Activated T-cell treated with anti-CD3 and anti-CD28 coated beads, Interleukin-2, amount 50 U/mL, for 4 hours (primary cell): ENCODE measurements at places on chromosomes 12 and 14. TPM values are rescaled to one million over a fixed set of nuclear protein-coding genes. Genes with fewer than 3 reads are reported as not detected.

Gene SLC4A8
- total RNA-seq, result 1.1 TPM

Gene SERPINA9
- not detected for total RNA-seq

Gene DPPA3
- not detected for total RNA-seq

Gene TAS2R42
- not detected for total RNA-seq

Gene SERPINA10
- total RNA-seq, result not detected

Gene LRRK2
- 0.21 TPM for total RNA-seq

Gene ING4
- 6.9 TPM for total RNA-seq

Gene PRPH
- not detected for total RNA-seq

Gene STXBP6
- not detected for total RNA-seq

Gene KLRD1
- total RNA-seq, result 6.9 TPM

Gene PRH2
- total RNA-seq, result 0.34 TPM

Gene PAPLN
- 0.18 TPM for total RNA-seq

Gene CLEC6A
- total RNA-seq, result not detected

Gene LTB4R2
- total RNA-seq, result 10.8 TPM

Gene CCDC59
- total RNA-seq, result 136 TPM

Gene PCED1B
- total RNA-seq, result 78.2 TPM

Gene GPX2
- not detected for total RNA-seq

Gene CLEC7A
- 0.16 TPM for total RNA-seq

Gene OR4E1
- total RNA-seq, result not detected

Gene BCL2L14
- 2.5 TPM for total RNA-seq

Gene BDKRB2
- total RNA-seq, result not detected

Gene GPRC5A
- 0.30 TPM for total RNA-seq

Gene BEST3
- not detected for total RNA-seq
